ENCODE measurements at places on chromosomes 12 and 14.

DNA sequence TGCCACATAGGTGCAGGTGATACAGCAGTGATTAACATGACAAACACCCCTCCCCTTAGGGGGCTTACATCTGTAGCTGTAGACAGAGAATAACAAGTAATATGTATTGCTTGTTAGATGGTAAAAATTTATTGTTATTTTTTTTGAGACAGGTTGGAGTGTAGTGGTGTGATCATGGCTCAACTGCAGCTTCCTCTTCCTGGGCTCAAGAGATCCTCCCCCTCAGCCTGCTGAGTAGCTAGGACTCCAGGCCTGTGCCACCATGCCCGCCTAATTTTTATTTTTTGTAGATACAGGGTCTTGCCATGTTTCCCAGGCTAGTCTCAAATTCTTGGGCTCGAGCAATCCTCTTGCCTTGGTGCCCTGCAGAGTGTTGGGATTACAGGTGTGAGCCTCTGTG lies 19.8 kb downstream of the DIP2B start:
- H3K36me3 ChIP-seq: no peaks in the 10 kb centered on the region
- H3K27ac ChIP-seq: no peak overlapping the region
- no peak overlapping the region for H3K4me3 ChIP-seq
- no peaks in the 10 kb centered on the region for H3K27me3 ChIP-seq
- no peak for DNase-seq
- H3K4me1 ChIP-seq: peaks cover 35% of the 10 kb centered on the region

DNA sequence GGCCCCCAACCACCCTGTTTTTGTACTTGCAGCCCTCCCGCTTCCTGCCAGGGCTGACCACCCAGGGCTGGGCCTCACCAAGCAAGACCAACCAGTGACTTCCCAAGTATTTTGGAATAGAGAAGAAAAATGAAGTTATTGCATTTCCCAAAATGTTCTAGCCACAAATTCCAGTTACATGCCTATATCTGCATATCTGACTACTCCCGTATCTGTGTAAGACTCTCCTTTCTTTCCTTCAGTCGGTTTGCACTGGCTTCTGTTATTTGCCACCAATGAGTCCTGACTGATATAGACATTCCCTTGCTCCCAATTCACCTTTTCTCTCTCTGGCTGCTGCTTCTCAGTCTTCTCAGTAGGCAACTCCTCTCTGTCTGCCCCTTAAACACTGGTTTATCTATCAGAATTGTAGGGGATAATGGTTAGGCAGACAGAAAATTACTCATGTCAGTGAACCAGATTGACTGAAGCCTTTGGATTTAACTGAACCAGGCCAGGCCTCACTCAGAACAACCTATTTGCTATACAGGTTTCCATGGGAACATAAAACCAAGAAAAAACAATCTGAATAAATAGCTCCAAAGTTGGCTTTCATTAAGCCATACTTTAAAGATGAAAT lies 85.3 kb downstream of the SPTSSA start:
- H3K27ac ChIP-seq: no peak overlapping the region
- H3K27me3 ChIP-seq: peaks cover 6% of the 10 kb centered on the region
- H3K4me1 ChIP-seq: no peaks in the 10 kb centered on the region

GRCh38 chr14:98594156-98594555 lies 677.8 kb downstream of the BCL11B start:
- DNase-seq: no peak
- H3K4me3 ChIP-seq: no peak overlapping the region
- no peak overlapping the region for H3K27ac ChIP-seq
- H3K4me1 ChIP-seq: no peaks in the 10 kb centered on the region
- H3K27me3 ChIP-seq: peaks cover 4% of the 10 kb centered on the region

DNA sequence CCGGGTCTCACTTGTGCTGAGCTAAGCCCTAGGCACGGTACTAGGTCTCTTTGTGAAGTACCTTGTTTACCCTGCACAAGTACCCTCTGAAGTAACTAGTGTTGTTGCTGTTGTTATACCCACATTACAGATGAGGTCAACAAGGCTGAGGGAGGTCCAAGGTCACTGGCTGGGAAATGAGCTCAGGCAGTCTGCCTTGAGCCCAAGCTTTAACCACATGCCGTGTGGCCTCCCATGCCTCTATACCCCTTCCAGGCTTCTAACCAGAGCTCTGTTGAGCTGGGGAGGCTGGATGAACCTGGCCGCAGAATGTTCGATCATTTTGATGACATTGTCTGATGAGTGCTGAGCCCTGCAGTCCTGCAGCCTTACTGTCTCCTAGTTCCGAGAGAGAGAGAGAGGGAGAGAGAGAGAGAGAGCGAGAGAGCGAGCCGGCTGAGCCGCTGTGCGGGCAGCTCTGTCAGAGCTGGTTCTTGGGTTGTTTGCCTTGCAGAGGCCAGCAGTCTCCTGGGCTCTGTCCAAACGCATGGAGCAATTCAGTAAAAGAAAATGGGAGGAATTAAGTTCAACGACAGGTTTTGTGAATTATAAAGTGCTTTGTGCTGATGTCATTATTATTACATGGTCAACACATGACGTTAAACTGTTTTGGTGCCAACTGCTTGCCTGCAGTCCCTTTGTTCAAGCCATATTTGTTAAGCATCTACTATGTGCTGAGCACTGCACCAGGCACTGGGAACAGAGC lies 13.1 kb downstream of the JDP2 start:
- peaks cover 6% of the 10 kb centered on the region for H3K27me3 ChIP-seq
- no peaks in the 10 kb centered on the region for H3K36me3 ChIP-seq
- no peak overlapping the region for H3K4me3 ChIP-seq
- no peak for DNase-seq
- H3K27ac ChIP-seq: no peak overlapping the region

- peaks cover 14% of the 10 kb centered on the region for H3K27me3 ChIP-seq
- H3K36me3 ChIP-seq: no peaks in the 10 kb centered on the region
- no peak overlapping the region for H3K4me3 ChIP-seq
- H3K27ac ChIP-seq: no peak overlapping the region
These were observed 22.7 kb upstream of the MEG3 start for GRCh38 chr14:100803226-100803625.

- H3K27me3 ChIP-seq: no peaks in the 10 kb centered on the region
- H3K27ac ChIP-seq: no peak overlapping the region
- H3K4me1 ChIP-seq: peaks cover 3% of the 10 kb centered on the region
- no peak overlapping the region for H3K4me3 ChIP-seq
- H3K36me3 ChIP-seq: no peaks in the 10 kb centered on the region
- no peak for DNase-seq
These were observed 1117.7 kb downstream of the BCL11B start for GRCh38 chr14:98154254-98154653.

- H3K27ac ChIP-seq: no peak overlapping the region
- H3K27me3 ChIP-seq: peaks cover 3% of the 10 kb centered on the region
- H3K4me1 ChIP-seq: peaks cover 5% of the 10 kb centered on the region
These were observed 26.9 kb upstream of the LTBP2 start for GRCh38 chr14:74638966-74639365.

DNA sequence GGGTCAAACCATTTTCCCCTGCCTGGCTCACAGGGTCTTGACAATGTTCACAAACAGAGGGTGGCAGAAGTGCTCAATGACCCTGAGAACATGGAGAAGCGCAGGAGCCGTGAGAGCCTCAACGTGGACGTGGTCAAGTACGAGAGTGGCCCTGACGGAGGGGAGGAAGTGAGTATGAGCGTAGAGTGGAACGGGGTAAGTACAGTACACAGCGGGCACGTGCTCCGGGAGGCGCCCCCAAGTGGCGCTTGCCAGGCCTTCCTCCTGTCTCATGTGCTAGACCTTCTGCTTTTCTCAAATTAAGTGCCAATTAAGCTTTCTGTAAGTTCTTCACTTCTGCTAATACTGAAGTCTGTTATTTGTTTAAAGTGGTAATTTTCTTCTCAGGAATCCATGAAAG lies 35.9 kb downstream of the XRCC3 start:
- no peaks in the 10 kb centered on the region for H3K27me3 ChIP-seq
- H3K36me3 ChIP-seq: peaks cover 17% of the 10 kb centered on the region
- no peak overlapping the region for H3K27ac ChIP-seq
- H3K4me1 ChIP-seq: peaks cover 8% of the 10 kb centered on the region

GRCh38 chr14:68798621-68799020 lies 5.8 kb upstream of the ZFP36L1 start:
- no peaks in the 10 kb centered on the region for H3K27me3 ChIP-seq
- H3K4me1 ChIP-seq: peaks cover 39% of the 10 kb centered on the region
- no peak for DNase-seq
- H3K27ac ChIP-seq: peak overlapping the region; percentile 99

GRCh38 chr14:36827861-36828260 lies 166.2 kb downstream of the PAX9 start:
- H3K27ac ChIP-seq: no peak overlapping the region
- no peaks in the 10 kb centered on the region for H3K4me1 ChIP-seq
- H3K4me3 ChIP-seq: no peak overlapping the region
- no peaks in the 10 kb centered on the region for H3K36me3 ChIP-seq
- H3K27me3 ChIP-seq: no peaks in the 10 kb centered on the region

GRCh38 chr14:31968107-31968810 lies 108.8 kb upstream of the ARHGAP5 start:
- H3K36me3 ChIP-seq: no peaks in the 10 kb centered on the region
- DNase-seq: no peak
- no peaks in the 10 kb centered on the region for H3K4me1 ChIP-seq
- H3K27ac ChIP-seq: no peak overlapping the region
- no peak overlapping the region for H3K4me3 ChIP-seq

- H3K36me3 ChIP-seq: no peaks in the 10 kb centered on the region
- H3K4me3 ChIP-seq: peak overlapping the region; percentile 91
- H3K27me3 ChIP-seq: no peaks in the 10 kb centered on the region
- H3K4me1 ChIP-seq: peaks cover 30% of the 10 kb centered on the region
These were observed 138.2 kb downstream of the MON2 start for GRCh38 chr12:62604871-62605270.

Measured in natural killer cell treated with Interleukin-12 subunit alpha and Interleukin-12 subunit beta and Interleukin-15 and Interleukin-18, amount 100 ng/mL, for 72 hours (primary cell).